GOT3 (cell line): ENCODE measurements at places on chromosomes 5 and 9.

- DNase-seq, result no peak
These were observed 71.8 kb downstream of the ADAMTSL1 start for GRCh38 chr9:18545636-18546360.

DNA sequence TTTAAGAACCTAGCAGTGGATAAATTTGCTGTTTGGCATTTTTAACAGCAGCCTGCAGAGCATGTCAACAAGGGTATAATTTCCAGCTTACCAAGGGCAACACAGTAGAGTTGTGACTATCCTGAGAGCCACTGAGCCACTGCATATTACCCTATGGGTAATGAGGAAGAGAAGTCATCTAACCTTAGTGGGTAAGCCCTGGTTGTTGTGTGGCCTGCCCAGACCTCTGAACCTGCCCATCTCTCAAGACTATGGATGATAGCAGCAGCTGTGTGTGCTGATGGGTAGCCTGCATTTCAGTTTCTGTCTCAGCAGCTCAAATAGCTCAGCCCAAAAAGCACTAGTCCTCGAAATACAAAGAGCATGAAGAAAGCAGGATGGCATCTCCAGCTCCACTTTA lies 56.1 kb upstream of the PIP5K1B start:
- DNase-seq, result no peak

DNA sequence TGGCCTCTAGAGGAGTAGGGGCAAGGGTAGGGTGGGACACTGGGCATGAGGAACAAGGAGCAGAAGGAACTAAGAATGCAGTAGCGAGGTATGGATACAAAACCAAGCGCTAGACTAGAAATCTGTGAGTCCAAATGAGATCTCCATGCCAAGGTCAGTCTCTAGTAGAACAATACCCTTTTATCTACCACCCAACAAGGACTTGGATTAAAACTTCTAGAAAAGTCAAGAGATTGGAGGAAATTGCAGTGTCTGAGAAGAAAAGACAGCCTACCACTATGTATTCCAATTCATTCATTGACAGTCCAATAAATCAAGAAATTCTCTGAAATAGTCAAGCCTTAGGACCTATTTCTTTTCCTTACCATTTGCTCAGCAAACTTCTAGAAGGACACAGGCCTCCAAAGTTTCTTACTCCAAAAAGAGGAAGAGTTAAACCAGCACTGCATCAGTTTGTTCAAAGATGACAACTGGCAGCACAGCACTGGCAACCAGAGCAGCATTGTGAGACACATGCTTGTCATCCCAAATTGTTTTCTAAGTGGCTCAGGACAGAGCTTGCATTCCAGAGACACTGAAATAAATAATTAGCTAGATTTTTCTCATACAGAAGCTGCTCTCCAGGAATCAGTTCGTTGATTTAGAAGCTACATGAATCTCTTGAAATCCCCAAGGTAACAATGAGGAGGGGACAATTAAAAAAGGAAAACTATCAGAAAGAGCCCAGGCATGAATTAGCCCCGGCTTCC lies 22.6 kb downstream of the ABCA1 start:
- DNase-seq, result no peak

DNA sequence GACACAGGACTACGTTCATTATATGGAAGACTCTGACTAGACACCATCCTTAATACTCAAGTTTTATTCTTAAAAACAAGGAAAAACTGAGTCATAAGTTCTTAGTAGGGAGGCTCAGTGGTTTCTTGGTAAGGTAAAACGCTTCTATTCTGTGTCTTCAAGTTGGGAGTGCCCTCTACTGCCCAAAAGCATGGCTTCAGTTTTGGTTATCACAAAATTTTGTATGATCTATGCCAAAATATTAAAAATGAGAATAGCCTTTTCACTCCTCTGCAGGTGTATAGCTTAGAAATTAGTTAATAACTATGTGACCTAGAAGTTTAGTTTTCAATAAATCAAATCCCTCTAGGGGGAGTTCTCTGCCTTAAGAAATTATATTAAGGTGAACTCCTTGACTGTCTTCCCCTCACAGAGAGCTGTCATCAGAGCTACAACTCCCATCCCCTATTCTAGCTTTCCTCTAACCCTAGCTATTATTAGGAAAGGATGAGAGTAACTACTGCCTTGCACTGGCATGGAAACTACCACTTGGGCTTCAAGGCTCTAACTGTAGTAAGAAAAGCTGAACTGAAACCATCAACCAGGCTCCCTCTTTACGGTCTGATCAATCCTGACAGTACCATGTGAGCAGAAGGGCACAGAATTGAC lies 189.7 kb downstream of the GNAQ start:
- DNase-seq, result no peak

- no peak for DNase-seq
These were observed 20.4 kb upstream of the SPTLC1 start for GRCh38 chr9:92135576-92135975.

DNA sequence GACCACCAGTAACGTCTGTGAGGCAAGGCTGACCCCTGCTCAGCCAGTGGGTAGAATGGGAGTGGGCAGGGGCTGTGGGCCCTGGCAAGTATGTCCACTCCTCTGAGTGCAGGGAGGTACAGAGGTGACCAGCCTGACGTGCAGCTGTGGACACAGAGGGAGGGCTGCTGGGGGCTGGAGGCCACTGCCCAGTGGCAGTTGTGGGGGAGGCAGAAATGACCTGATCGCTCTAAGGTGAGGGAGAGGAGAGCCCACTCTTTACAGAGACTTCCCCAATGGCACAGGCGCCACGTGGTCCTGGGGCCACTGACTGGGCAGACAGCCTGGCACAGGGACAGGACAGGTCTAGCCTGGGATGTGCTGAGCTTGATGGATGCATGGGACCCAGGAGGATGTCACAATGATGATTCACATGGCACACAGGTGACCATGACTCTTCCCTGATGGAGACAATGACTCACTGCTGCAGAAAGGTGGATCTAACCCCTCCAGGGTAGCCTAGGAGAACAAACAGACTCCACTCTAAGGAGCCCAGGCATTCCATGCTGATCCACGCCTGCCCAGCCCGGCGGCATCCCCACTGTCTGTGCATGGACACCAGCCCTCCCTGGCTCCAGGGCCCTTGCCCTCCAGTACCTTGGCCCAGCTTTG lies 7.7 kb downstream of the LPCAT1 start:
- no peak for DNase-seq

DNA sequence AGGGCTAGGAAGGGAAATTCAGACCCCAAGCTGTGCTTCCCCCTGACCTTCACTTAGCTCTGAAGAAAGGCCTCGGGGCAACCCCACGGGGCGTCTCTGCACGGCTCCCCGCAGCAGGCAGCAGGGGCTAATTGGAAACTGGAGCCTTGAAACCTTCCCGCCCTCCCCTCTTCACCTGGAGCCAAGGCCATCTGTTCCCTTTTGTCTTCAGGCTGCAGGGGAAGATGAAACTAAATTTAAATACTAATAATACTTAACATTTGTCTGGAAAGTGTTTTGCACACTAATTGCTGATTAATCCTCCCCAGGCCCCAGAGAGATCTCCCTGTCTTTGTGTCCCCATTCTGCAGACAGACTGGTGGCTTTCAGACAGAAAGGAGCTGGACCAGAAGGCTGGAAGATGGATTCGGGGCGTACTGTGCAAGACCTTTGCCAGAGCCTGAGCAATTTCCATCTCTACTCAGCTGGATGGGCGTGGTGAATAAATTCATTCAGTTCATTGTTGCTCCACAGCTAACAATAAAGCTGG lies 34.1 kb upstream of the CPLX2 start:
- no peak for DNase-seq

- DNase-seq, result no peak
These were observed 386.1 kb upstream of the MPDZ start for GRCh38 chr9:13665418-13666066.

- no peak for DNase-seq
These were observed 6.0 kb downstream of the MRPS2 start for GRCh38 chr9:135506327-135507103.

- no peak for DNase-seq
These were observed 16.7 kb upstream of the CCNO start for GRCh38 chr5:55250064-55250463.
